T-helper 9 cell (primary cell): ENCODE measurements at places on chromosomes 4 and X.
A peak's percentile ranks its signal among the peaks of the same experiment; 100 is the strongest.

DNA sequence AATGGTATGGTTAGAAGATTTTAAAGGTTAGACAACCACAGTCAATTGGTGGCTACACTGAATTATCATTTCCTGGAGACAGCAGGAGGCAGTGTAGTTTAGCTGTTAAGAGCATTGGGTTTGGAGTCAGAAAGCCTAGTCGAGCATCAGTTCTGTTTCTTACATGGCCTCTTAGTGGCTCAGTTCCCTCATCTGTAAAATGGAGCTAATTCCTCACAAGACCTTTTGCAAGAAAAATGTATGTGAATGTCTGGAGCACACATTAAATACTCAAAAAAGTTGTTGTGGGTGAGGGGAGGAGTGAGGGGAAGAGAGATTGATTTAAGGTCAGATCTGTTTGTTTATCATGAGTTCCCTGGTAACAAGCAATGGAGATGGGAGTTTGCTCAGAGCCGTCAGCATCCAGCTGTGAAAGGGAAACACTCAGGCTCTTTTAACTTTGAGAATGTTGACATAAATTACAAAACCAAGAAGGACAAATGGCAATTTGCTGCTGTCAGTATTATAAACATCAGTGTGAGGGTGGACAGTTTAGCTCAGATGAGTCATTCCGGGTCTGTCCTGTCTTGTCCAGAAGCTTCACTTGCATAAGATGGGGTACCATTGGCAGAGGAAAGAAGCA is 98.2 kb upstream of the PGRMC2 start:
- no peak for DNase-seq

GRCh38 chr4:123673971-123674370 is 277.4 kb downstream of the SPRY1 start:
- DNase-seq: no peak

- no peak for DNase-seq
Measured at GRCh38 chr4:23902222-23902804, 12.5 kb upstream of the PPARGC1A start.

- DNase-seq: no peak
Measured at GRCh38 chr4:1376841-1377605, 29.2 kb downstream of the NKX1-1 start.

GRCh38 chrX:15464704-15465103 is 28.4 kb downstream of the PIR start:
- DNase-seq: no peak

GRCh38 chr4:46388857-46389256 is 1.1 kb downstream of the GABRA2 start:
- no peak for DNase-seq

GRCh38 chrX:16587836-16588235 is 62.1 kb upstream of the S100G start:
- no peak for DNase-seq

DNA sequence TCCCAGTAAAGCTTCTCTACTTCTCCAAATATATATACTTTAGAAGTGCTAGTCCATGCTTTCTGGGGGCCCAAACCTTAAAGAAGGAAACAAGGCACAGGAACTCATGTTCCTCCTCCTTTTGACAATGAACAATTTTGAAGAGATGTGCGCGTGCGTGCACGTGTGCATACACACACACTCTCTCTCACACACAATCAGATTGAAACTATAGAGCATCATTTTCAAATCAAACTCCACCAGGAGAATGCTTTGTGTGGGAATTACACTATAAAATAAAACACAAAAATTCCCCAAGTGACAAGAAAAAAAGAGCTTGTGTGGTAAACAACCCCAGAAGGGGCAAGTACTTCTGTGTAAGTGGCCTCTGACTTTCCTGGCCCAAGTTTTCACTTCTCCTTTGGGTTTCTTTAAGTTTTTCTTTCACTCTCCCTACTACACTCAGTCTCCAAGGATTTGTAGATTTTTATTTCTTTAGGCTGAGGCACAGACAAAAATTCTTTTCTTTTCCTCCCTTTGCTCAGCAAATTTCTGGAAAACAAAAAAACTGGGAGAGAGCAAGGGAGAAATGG is 46.6 kb upstream of the SHISA3 start:
- DNase-seq: no peak

DNA sequence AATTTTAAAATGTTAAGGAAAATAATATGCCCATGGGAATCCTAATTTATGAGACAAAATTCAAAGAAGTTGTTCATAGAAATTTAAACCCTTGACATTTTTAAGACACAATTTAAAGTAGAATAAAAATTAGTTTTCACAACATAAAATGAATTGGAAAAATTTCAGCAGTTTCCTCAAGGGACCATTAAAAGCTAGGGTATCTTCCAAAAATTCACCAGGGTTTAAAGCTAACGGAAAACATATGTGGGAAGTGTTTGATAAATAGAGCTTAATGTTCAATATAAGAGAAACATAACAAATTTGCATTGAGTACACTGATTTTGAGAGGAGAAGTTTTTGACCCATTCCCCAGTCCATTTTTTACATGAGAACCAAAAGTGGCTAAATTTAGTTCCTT is 228.9 kb upstream of the TTC29 start:
- no peak for DNase-seq

- DNase-seq: no peak
Measured at GRCh38 chrX:74593593-74593992, 20.8 kb downstream of the RLIM start.

- no peak for DNase-seq
Measured at GRCh38 chr4:147943159-147943638, 211.3 kb downstream of the ARHGAP10 start.

- no peak for DNase-seq
Measured at GRCh38 chrX:112779139-112779538, 61.5 kb downstream of the AMOT start.

GRCh38 chr4:159487284-159487747 is 384.4 kb downstream of the RAPGEF2 start:
- DNase-seq: no peak

- DNase-seq: no peak
Measured at GRCh38 chrX:103999234-103999633, 14.3 kb downstream of the H2BW1 start.

DNA sequence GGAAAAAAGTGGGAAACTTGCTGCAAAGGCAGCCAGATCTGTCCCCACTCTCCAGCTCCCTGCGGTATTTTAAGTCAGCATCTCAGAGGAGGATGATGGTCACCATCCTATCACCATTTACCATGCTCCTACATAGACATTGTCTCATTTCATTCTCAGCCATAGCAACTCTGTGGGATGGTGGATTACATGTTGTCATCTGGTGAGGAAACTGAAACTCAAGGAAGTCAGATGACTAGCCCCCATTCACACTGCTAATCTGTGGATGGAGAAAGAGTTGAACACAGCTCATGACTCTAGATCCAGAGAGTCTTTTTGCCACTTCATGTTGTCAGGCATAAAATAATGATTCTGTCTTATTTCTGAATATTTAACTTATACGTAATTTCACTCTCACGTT is 323.5 kb downstream of the PTTG2 start:
- no peak for DNase-seq

DNA sequence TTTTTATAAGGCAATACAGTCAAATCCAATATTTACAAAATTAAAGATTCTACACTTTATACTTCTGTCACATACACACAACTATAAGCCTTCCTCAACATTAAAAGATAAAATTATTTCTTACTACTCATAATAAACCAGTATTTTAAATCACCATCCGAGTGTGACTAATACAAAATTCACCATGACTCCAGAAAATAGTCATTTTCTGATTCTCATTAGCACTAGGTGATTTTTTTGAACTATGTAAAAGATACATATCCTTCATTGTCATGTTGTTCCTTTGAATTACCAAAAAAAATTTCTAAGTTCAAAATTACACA is 646 bp upstream of the SLC7A11 start:
- DNase-seq: no peak

DNA sequence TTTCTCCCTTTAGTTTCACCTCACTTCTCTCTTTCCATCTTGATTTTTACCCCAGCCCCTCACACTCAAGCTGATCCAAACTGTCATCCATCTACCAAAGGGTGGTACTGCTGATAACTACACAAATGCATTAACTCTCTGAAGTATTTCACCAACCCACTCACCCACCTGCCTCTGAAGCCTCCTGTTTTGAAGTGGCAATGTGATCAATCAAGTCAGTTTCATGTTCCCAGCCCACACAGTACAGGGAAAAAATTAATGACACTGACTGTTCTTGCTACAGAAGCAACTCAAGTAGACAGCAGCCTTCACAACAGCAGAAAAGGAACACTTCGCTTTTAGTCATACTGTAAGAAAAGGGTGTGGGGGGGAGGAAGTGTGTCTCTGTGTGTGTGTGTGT is 183.0 kb upstream of the NOCT start:
- no peak for DNase-seq

- DNase-seq: no peak
Measured at GRCh38 chr4:149928507-149928906, 112.9 kb upstream of the IQCM start.

DNA sequence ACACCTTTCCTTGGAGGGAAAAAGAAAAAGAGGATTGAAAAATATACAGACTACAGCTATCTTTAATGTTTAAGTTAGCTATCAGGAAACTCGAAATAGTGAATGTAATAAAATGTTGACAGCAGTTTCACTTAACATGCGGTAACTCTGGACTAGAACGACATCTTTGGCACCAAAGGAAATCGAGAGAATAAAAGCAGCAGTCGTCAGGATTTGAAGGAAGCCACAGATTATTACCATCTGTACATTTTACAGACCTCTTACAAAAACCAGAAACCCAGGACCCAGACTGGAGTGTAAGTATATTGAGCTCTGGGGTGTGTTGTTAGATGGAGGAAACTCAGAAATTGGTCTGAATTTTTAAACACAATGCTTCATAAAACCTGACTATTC is 51.6 kb upstream of the STOX2 start:
- no peak for DNase-seq

DNA sequence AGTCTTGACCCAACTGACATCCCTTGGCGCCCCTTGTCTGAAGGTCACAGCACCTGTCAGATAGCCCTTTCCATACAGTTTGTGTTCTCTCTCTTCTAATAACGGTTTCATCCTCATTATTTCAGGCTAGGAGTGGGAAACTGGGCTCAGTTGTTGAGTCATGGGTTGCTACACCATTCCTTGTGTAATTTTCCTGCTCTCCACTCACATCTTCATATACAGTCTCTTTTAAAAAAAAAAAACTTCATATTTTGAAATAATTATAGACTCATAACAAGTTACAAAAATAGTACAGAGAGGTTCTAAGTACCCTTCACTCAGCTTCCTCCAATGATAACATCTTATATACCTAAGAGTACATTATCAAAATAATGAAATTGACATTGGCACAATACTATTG is 60.2 kb upstream of the GRPR start:
- DNase-seq: no peak

DNA sequence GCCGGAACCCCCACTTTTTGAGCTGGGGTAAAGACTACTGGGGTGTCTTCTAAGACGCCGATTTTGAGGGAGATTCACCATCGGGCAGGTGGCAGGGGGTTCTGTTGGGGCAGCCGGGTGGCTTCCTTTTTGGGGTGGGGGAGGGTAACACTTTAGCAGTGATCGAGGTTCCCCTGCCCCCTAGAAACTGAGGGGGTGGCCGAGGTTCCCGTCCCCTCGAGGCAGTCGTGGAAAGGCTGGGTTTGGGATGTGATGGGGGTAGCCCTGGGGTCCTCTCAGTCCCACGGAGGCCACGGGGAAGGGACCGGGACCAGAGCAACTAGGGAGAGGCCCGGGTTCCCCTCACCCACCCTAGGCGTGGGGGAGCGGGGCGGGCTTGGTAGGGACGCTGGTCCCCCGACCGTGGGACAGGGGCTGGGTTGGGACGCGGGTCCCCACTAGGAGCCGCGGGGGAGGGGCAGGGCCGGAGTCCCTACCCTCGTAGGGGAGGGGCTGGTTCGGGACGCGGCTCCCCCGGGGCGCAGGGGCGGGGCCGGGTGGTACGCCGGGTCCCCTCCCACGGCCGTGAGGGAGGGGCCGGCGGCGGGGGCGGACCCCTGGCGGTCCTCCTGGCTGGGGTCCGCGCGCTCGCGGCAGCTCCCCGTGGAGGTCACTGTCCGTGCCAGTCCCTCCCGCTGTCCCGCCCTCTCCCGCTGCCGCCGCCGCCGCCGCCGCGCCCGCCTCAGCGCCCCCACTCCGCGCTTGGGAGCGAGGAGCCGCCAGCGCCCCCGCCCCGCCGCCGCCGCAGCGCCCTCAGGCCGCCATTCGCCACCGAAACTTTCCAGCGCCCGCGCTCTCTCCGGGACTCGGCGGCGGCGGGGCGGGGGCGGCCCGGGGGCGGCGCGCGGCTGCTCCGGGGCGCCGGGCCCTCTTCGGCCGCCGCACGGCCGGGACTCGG is at the start of gene TBL1X:
TBL1X (plus strand) TSS at position 624 of the 937 bp plus-strand sequence. CDS start 188,529 bp downstream, outside the sequence.
- DNase-seq: peak; percentile 45

DNA sequence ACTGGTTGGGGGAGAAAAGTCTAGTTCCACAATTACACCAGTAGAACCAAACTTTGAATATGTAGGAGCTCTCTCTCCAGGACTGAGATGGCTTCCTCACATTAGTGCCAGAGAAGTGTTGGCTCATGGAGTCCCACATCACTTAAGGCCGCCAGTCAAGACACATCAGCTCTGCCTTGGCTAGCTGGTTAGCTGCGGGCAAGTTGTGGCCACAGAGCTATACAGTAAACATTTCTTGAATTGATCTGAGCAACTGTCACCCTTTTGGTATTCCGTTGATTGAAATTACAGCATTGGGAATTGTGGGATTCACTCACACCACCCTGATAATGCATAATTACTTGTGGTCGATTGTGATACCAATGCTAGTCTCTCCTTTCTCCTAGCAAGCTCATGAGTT is 76.2 kb downstream of the LNX1 start:
- no peak for DNase-seq

GRCh38 chr4:30714408-30715031 is 5.6 kb upstream of the PCDH7 start:
- no peak for DNase-seq

- DNase-seq: no peak
Measured at GRCh38 chr4:48575964-48576363, 85.9 kb downstream of the ZAR1 start.

DNA sequence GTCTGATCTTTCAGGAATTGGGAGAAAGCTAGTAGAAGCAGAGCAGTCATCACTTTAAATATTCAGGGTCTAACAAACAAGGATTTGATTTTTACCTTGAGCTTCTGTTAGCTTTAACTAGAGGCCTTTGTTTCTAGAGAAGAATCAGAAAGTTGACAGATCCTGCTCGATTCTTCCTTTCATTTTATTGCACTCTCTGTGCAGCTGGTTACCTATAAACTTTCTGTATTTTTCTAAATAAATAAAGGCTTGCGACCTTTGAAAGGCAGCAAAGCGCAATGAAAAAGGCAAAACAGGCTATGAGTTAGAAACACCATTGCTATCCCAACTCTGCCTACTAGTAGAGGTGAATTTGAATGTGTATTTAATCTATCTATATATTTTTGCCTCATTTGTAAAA is 101.4 kb upstream of the NPY2R start:
- no peak for DNase-seq

DNA sequence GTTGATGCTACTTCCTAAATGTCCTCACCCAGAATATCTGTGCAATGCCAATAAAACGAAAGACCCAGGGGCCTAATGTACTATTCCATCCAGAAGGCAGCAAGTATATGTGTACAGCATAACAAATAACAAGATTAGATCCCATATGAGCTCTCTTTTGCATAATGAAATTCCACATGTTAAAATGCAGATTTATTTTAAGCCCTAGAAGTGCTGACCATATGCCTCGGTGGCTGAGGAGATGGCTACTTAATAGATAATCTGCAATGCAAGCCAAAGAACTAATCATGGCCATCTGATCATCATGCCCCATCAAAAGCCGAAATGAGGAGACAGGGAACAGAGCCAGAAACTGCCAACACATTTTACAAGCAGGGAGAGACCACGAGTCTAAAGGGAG is 293.5 kb downstream of the KCNIP4 start:
- no peak for DNase-seq

GRCh38 chrX:72652082-72652481 is 62.0 kb downstream of the PHKA1 start:
- DNase-seq: no peak
